ENCODE measurements at places on chromosomes 7 and 10. TPM values are rescaled to one million over a fixed set of nuclear protein-coding genes. Genes with fewer than 3 reads are reported as not detected.

DNA sequence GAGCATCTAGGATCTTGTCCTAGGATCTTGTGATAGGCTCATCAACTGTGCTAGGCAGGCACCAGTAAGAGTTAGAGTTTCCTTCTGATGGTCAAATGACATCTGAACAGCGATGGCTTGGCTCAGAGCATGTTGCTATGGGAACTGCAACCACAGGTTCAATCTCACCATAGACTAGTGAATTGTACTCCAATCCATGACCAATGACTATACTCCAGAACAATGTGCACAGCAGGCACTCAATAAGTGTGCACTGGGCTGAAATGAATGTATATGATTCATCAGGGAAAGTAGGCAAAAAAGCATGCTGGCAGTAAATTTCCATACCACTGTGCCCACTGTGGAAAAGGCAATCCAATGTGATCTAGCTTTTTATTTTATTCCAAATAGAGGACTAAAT lies 163.6 kb upstream of the HPS1 start:
- no peak for DNase-seq
- no peaks in the 10 kb centered on the region for H3K27me3 ChIP-seq
- H3K36me3 ChIP-seq = no peaks in the 10 kb centered on the region
- no peak overlapping the region for H3K4me3 ChIP-seq

DNA sequence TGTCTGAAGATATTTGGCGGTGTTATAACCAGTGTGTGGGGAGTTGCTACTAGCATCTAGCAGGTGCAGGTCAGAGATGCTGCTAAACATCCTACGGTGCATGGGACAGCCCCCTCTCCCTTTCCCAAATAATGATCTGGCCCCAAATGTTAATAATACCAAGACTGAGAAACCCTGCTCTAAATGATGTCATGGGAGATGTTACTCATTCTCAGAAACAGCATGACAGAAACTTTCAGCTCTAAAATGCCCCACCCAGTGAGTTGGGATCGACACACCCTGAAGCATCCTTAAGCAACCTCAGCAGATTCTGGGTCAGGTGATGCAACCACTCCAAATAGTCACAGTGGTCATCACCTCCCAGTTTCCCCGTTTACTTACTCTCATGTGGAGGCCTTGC lies 108.8 kb upstream of the MPP7 start:
- H3K4me1 ChIP-seq = no peaks in the 10 kb centered on the region
- peaks cover 3% of the 10 kb centered on the region for H3K27me3 ChIP-seq
- H3K27ac ChIP-seq = no peak overlapping the region
- no peak for DNase-seq
- H3K36me3 ChIP-seq = no peaks in the 10 kb centered on the region

GRCh38 chr10:11442001-11442773 lies 169.3 kb downstream of the USP6NL start:
- H3K27ac ChIP-seq = no peak overlapping the region
- no peak overlapping the region for H3K4me3 ChIP-seq
- DNase-seq = no peak
- H3K4me1 ChIP-seq = peaks cover 4% of the 10 kb centered on the region

DNA sequence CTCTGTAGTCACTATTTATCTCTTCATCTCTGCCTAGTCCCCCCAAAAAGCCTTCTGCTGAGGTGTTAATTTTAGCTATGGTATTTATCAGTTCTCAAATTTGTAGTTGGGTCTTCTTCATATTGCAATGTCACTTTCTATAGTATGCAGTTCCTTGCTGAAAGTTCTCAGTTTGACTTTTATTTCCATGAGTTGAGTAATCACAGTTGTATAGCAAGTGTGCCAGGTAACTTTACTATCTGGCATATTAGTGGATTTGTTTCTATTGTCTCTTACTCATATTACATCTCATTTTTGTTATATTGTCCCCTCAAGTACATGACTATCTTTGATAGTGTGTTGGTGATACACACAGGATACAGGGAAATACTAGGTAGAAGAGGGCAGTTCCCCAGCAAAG lies 152.8 kb downstream of the CUBN start:
- no peaks in the 10 kb centered on the region for H3K27me3 ChIP-seq
- no peaks in the 10 kb centered on the region for H3K36me3 ChIP-seq
- no peak for DNase-seq
- no peak overlapping the region for H3K4me3 ChIP-seq

- H3K36me3 ChIP-seq = no peaks in the 10 kb centered on the region
- peak overlapping the region; percentile 84 for H3K27ac ChIP-seq
- no peak for DNase-seq
These were observed 22.7 kb downstream of the BPGM start for GRCh38 chr7:134669388-134669787.

- no peaks in the 10 kb centered on the region for H3K36me3 ChIP-seq
- H3K27ac ChIP-seq = no peak overlapping the region
- no peak for DNase-seq
- no peaks in the 10 kb centered on the region for H3K27me3 ChIP-seq
- no peak overlapping the region for H3K4me3 ChIP-seq
These were observed 56.0 kb downstream of the CSGALNACT2 start for GRCh38 chr10:43194266-43194665.

DNA sequence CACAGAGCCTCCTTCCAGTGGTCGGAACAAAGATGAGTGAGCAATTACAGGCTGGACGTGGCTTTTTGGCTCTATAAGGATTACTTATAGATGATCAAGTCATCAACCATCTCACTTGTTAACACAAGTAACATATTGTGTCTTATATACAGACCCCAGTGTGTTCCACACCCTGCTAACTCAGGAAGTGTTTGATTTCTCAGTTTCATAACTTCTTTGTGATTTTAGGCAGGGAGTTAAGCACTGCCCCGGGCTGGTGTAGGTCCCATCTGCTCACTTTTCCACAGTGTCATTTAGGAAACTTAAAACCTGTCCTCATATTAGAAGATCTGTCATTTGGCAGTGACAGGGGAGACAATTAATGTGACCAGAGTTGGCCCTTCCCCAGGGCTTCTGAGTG lies 6.2 kb downstream of the FOXI2 start:
- H3K36me3 ChIP-seq = no peaks in the 10 kb centered on the region
- H3K27ac ChIP-seq = no peak overlapping the region
- no peak overlapping the region for H3K4me3 ChIP-seq
- H3K27me3 ChIP-seq = no peaks in the 10 kb centered on the region
- no peaks in the 10 kb centered on the region for H3K4me1 ChIP-seq
- no peak for DNase-seq

DNA sequence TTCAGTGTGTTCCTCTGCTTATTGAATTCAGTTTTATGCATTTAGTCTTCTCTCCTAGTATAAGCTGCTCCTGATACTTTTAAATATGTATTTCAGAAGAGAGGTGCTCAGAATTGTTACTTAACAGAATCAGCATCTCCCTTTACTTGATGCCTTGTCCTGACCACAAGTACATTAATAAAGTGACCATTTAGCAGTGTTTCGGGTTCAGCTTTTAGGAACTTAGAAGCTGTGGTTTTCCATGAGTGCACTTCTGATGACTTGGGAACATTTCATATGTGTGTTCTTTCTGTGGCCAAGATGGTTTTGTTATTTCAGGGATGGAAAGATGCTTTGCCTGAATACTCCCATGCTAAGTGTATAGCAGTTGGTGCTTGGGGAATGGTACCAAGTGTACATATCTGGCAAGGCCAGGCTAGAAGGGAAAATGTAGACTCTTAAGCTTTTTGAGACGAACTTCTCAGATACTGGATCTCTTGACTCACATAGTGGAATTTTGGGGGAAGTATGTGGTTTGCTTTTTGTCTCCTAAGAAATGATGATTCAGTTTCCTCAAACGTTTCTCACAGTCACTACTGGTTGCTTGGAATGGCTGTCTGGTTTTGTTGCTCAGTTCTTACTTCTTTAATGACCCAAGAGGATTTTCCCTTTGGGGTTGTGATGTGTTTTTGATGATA lies 17.2 kb downstream of the SGPL1 start:
- no peaks in the 10 kb centered on the region for H3K4me1 ChIP-seq
- no peaks in the 10 kb centered on the region for H3K27me3 ChIP-seq
- DNase-seq = no peak
- H3K27ac ChIP-seq = no peak overlapping the region

GRCh38 chr10:2978574-2979273 lies 88.6 kb upstream of the PFKP start:
- no peak overlapping the region for H3K4me3 ChIP-seq
- DNase-seq = no peak
- no peak overlapping the region for H3K27ac ChIP-seq
- no peaks in the 10 kb centered on the region for H3K27me3 ChIP-seq

GRCh38 chr7:65285906-65286864 lies 87.5 kb upstream of the ZNF92 start:
- H3K27ac ChIP-seq = no peak overlapping the region
- no peaks in the 10 kb centered on the region for H3K36me3 ChIP-seq
- H3K27me3 ChIP-seq = no peaks in the 10 kb centered on the region
- no peak for DNase-seq
- no peaks in the 10 kb centered on the region for H3K4me1 ChIP-seq

- H3K36me3 ChIP-seq = no peaks in the 10 kb centered on the region
- no peak for DNase-seq
These were observed 95.8 kb downstream of the ARHGAP22 start for GRCh38 chr10:48508791-48509772.

- no peak overlapping the region for H3K27ac ChIP-seq
- no peak overlapping the region for H3K4me3 ChIP-seq
- no peaks in the 10 kb centered on the region for H3K27me3 ChIP-seq
- DNase-seq = no peak
These were observed 2.8 kb upstream of the NUB1 start for GRCh38 chr7:151338809-151339208.

DNA sequence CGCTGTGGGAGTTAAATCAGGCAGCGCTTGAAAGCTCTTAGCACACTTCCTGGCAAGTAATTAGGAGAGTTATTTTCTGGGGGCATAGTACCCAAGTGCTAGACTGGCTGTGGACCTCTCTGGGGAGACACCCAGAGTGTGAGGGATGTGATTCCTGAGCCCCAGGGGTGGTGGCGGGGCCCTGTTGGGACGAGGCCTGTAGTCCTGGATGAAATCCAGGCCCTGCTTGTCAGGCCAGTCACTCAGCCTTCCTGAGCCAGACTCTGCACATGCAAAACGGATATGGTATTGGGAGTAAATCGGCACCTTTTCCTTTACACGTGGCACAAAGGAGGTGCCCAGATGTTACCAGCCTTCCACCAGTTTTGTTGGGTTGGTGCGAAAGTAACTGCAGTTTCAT lies 31.2 kb downstream of the TRRAP start:
- H3K36me3 ChIP-seq = peaks cover 39% of the 10 kb centered on the region
- no peak for DNase-seq
- no peaks in the 10 kb centered on the region for H3K4me1 ChIP-seq

DNA sequence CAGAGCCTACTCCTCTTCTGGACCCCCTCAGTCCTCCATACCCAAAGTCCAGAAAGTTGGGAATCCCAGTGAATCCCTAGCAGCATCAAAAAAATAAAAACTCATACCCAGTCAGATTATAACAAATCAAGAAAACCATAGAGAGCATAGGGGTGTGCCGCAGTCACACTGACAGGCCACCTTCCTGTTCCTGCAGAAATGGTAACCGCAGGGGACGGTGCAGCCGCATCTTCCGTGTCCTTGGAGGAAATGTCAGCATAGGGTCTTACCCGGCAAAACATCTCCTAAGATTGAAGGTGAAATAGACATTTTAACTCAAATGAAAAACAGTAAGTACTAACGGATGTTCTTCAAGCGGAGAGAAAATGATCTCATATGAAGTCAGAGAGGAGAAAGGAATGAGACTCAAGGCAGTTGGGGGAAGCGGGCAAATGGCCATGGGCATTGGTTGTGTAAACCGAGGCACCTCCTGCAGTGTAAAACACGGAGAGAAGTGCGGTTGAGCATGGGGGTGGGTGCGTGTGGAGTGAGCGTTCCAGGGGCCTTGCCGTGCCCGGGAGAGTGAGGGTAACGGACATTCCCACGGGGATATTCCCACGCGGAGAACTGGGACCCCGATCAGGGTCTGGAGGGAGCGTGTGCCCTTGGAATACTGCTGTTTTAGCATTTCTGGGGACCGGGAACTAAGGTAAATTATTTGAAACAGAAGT lies 110.8 kb downstream of the NKX6-2 start:
- H3K4me3 ChIP-seq = no peak overlapping the region
- H3K36me3 ChIP-seq = peaks cover 6% of the 10 kb centered on the region
- no peak overlapping the region for H3K27ac ChIP-seq
- H3K27me3 ChIP-seq = no peaks in the 10 kb centered on the region
- no peaks in the 10 kb centered on the region for H3K4me1 ChIP-seq

- DNase-seq = peak; percentile 68
- no peak overlapping the region for H3K4me3 ChIP-seq
- H3K27ac ChIP-seq = no peak overlapping the region
These were observed 32.0 kb upstream of the PLEKHA1 start for GRCh38 chr10:122342293-122343134.

DNA sequence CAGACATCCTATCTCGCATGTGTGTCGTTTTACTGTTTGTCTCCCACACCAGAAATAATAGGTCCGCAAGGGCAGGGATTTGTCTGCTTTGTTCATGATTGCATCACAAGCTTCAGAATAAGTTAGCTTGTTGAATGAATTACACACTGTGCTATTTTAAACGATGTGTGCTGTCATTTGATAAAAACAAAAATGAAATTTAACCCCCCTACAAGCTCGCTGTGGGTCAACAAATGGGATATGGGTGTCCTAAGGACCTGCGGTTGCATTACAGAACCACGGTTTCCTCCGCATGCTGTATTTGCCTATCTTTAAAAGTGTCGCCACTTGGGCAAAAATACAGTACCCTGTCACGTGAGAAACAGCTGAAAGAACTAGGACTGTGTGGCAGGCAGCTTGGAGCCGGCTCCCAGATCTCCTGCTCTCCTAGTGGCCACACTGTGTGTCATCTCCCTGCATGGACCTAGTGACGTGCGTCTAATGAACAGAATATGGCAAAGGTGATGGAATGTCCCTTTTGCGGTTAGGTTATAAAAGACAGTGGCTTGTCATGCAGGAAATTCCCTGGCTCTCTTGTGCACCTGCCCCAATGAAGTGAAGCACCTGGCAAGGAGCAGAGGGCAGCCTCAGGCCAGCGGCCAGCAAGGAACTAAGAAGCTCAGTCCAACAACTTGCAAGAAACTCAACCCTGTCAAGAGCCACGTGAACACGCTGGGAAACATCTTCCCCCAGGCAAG lies 32.9 kb upstream of the CRYGN start:
- H3K4me1 ChIP-seq = peaks cover 15% of the 10 kb centered on the region
- H3K4me3 ChIP-seq = no peak overlapping the region
- H3K27ac ChIP-seq = no peak overlapping the region
- peaks cover 35% of the 10 kb centered on the region for H3K36me3 ChIP-seq
- H3K27me3 ChIP-seq = no peaks in the 10 kb centered on the region
- DNase-seq = no peak

DNA sequence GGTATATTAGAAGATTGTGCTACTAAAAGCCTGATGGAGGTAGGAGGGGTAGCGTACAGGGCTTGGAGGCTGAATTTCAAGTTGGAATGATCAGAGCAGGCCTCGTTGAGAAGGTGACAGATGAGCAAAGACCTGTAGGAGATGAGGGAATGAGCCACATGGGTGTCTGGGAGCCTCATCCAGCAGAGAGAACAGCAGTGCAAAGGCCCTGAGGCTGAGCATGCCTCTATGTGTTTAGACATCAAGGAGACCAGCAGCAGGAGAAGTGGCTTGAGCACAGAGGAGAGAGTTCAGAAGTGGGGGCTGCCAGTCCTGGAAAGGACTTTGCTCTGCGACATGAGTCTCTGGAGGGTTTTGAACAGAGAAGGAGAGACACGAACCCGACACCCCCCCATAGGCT lies 111.7 kb downstream of the TMEM130 start:
- H3K4me3 ChIP-seq = no peak overlapping the region
- H3K27me3 ChIP-seq = no peaks in the 10 kb centered on the region
- no peak for DNase-seq
- no peaks in the 10 kb centered on the region for H3K36me3 ChIP-seq

Gene AMZ1
- polyA plus RNA-seq = 0.07 TPM

Gene APBB1IP
- 70.5 TPM for polyA plus RNA-seq

Gene GBX1
- polyA plus RNA-seq = not detected

Gene HOXA13
- polyA plus RNA-seq = not detected

Gene KLF14
- not detected for polyA plus RNA-seq

Gene STK31
- polyA plus RNA-seq = 0.08 TPM

Gene CPSF4
- polyA plus RNA-seq = 22.4 TPM

Gene LEP
- not detected for polyA plus RNA-seq

Gene OR6V1
- not detected for polyA plus RNA-seq

Gene FGFBP3
- 1.8 TPM for polyA plus RNA-seq
